Cortex of kidney (tissue), 1 donor: ENCODE measurements at places on chromosomes 16 and 17.

DNA sequence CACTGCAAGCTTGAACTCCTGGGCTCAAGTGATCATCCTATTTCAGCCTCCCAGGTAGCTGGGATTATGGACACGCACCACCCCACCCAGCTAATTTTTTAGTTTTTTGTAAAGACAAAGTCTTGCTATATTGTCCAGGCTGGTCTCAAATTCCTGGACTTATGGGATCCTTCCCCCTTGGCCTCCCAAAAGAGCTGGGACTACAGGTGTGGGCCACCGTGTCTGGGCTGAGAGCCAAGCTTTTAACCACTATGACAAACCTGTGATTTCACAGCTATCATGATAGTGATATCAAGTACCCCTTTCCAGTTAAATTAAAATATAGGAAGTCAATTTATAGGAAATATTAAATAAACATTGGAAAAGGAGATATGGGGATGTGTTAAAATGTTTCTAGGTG is 74.6 kb upstream of the IRX6 start:
- no peak for DNase-seq

DNA sequence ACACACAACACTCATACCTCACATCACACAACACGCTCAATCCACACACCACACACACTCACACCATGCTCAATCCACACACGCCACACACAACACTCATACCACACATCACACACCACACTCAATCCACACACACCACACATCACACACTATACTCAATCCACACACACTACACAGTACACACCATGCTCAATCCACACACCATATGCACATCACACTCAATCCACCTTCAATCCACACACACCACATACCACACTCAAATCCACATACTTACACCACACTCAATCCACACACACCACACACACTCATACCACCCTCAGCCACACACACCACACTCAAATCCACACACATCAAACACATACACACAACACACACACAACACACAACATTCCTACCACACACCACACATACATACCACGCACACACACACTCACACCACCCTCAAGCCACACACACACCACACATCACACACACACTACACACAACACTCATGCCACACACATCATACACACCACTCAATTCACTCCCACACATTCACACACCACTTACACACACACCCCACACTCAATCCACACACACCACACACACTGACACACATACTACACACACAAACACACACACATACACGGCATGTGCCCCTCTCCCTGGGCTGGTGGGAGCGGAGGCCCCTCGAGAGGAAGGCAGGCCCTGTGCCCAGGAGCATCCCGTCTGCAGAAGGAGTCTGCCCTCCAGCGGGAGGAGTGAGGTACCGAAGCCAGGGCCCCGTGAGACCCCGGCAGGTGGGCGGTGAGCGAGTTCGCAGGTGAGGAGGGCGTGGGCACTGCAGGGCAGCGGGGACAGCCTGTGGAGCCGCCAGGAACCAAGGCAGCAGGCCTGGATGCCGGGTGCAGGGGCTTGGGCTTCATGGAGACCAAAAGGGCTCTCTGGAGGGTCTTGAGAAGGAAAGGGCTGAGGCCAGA is 33.1 kb upstream of the RPTOR start:
- no peak for DNase-seq

DNA sequence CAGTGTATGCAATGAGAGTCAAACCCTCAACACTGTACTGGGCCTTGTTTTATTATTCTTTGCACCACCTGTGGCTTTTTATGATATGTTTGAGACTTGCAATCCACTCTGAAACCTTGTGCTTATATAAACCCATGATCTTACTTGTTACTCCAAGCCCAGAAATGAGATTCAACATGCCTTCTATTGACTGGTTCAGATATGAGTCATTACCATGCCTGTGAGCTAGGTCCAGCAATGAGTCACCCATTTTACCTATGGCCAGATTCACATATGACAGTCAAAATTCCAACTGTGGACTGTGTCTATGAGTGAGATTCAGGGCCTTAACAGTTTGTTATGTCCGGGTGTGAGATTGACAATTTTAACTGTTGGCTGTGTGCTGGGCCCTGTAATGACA is 1846.1 kb downstream of the TP53TG3F start:
- no peak for DNase-seq

DNA sequence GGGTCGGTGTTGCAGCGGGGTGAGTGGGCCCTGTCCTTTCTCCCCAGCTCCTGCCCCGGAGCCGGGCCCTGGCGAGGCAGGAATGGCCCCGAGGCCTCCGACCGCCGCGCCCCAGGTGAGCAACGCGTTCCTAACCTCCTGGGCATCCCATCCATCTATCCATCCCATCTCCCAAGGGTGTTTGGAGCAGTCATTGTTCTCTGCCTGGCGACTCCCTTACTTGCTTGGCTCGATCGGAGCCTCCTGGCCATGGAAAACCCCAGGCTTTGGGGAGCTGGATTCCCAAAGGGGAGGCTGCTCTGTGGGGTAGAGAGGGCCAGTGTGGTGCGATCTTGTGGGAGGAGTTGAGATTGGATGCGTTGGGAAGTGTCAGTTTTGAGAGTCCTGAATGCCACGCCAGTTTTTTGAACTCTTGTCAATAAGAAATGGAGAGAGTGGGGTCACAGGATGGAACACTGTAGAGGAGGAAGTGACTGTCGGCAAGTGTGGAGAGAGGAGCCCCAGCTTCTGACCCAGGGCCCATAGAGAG is 684 bp downstream of the ZFP90 start:
- DNase-seq: no peak

GRCh38 chr17:44601973-44602372 is 44.7 kb downstream of the FZD2 start:
- DNase-seq: no peak

- no peak for DNase-seq
Measured at GRCh38 chr16:31505483-31505882, 2.7 kb downstream of the RUSF1 start.

- no peak for DNase-seq
Measured at GRCh38 chr16:81813648-81814047, 34.6 kb downstream of the PLCG2 start.

DNA sequence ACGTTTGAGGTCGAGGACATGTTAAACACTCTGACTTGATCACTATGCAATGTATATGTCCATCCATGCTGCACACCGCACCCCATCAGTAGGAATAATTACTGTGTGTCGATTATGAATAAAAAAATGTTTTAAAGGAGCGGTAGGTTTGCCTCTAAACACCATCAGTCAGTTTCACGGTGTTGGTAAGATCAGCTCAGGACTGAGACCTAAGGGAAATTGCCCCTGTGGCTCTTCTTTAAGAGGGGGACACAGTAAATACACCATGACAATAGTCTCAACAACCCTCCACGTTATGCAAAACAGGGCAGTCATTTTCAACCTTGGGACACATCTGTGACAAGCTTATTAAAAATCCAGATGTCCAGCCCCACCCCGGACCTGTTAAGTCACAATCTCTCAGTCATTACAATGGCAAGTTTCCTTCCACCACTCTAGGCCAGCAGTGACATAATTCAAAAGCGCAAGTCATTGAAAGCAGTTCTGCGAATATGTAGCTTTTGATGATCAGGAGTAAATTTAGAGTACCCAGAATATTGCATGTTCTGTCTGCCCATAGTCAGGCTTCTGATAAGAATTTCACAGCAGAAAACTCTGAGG is 1.2 kb downstream of the ATMIN start:
- no peak for DNase-seq

DNA sequence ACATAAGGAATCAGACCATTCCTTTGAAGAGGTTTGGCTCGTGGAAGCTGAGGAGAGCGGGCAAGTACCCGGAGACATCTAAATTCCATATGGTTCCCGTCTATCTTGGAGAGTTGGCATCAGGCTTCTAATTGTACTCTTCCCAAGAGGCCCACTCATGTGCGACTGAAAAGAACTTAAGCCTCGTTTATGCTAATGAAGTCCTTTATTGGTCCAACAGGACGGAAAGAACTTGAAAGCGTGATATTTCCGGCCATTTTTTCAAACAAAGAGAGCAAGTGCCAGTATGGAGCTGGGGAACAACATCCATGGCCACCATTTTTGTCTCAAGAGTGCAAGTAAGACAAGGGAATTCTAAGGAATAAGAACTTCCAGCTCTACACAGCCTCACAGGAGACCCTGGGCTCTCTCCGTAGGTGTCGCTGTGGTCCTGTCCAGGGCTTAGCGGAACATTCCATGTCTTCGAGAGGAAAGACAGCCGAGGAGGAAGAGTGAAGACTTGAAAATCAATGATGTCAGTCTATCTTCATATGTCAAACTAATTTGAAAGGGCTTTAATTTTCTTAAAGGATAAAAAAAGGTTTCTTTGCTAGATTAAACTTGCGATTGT is 566.0 kb upstream of the PSMD7 start:
- DNase-seq: no peak

DNA sequence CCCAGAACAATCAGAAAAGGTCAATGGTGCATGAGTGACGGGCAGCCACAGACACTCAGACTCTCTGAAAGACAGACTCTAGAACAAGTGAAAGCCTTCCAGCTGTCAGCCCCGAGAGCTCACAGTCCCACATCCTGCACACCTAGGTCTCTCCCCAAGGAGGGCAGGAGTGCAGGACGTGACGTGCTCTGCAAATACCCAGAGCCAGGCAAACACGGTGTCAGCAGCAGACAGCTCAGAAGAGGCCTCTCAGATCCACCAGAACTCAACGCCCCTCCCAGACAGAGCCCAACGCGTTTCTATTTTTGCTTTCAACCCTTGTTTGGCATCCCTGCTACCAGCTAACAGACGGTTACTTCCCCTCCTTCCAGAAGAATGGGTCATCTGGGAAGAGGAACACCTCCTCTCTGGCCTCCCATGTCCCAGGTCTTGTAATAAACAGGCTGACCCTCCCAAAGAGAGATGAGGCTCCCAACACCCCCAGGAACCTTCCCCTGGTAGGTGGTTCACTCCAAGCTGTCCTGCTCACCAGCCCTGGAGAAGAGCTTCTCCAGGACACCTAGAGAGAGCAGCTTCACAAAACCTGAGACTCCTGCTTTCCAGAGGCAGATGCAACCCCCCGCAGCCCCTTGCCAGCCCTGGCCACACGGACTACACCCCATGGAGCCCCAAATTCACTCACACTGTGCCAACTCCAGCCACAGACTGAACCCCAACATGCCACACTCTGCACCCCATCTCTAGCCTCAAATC is 7.6 kb downstream of the PITPNM3 start:
- no peak for DNase-seq

- DNase-seq: no peak
Measured at GRCh38 chr16:68503334-68503733, 35.8 kb upstream of the ZFP90 start.

GRCh38 chr17:38587947-38588787 is 17.6 kb downstream of the SRCIN1 start:
- no peak for DNase-seq

GRCh38 chr17:40467281-40467867 is 24.1 kb downstream of the IGFBP4 start:
- no peak for DNase-seq

- DNase-seq: no peak
Measured at GRCh38 chr17:65366102-65366844, 195.2 kb downstream of the AXIN2 start.

- DNase-seq: no peak
Measured at GRCh38 chr17:73249700-73250099, 12.0 kb downstream of the CPSF4L start.

GRCh38 chr16:16120044-16120381 is 103.3 kb downstream of the ABCC6 start:
- DNase-seq: no peak

DNA sequence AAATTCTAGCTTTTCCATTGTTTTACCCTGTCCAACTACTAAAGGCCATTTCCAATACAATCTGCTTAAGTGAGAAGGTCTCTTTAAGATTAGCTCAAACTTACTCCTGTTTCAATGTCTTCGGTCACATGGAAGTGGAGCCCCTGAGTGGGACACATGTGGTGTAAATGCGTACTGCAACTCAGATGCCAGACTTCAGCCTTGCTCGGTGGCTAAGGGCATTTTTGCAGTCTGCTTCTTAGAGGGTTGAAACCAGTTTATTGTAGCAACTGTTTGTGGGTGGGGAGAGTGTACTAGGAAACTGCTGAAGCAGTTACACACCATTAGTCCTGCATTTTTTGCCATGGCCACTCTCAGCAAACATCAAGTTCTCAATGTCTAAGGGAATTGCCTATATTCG is 140.6 kb downstream of the PARN start:
- no peak for DNase-seq

- no peak for DNase-seq
Measured at GRCh38 chr16:85273293-85273692, 161.0 kb upstream of the CIBAR2 start.

GRCh38 chr16:88963583-88963982 is 13.4 kb downstream of the CBFA2T3 start:
- no peak for DNase-seq
